ENCODE measurements at places on chromosomes 16 and 17.
A peak's percentile ranks its signal among the peaks of the same experiment; 100 is the strongest.

GRCh38 chr16:66375451-66375850 is 9.0 kb downstream of the CDH5 start:
- H3K4me3 ChIP-seq: no peak overlapping the region
- no peaks in the 10 kb centered on the region for H3K27me3 ChIP-seq
- no peaks in the 10 kb centered on the region for H3K36me3 ChIP-seq

- H3K27me3 ChIP-seq: no peaks in the 10 kb centered on the region
- no peak for DNase-seq
- no peak overlapping the region for H3K27ac ChIP-seq
- no peak overlapping the region for H3K4me3 ChIP-seq
These were observed 2.0 kb downstream of the RARA start for GRCh38 chr17:40310882-40311391.

DNA sequence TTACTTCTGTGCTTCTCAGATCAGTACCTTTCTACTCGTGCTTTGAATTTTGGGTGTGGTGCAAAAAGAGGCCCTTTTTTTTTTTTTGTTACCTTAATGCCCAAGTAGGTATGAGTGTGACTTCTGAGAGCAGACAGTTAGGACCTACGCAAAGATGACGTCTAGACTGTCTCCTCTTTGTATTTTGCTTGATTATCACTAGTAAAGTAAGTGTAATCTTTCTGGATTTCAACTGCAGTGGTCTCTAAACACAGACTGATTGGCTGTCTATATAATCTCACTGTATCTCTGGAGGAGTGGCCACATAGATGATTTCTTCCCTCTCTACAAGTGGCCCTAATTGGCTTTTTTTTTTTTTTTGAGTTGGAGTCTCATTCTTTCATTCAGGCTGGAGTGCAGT is 11.5 kb upstream of the CDK5R1 start:
- no peak overlapping the region for H3K4me3 ChIP-seq
- H3K27me3 ChIP-seq: no peaks in the 10 kb centered on the region
- peaks cover 13% of the 10 kb centered on the region for H3K36me3 ChIP-seq
- no peak overlapping the region for H3K27ac ChIP-seq
- H3K4me1 ChIP-seq: no peaks in the 10 kb centered on the region
- DNase-seq: no peak

DNA sequence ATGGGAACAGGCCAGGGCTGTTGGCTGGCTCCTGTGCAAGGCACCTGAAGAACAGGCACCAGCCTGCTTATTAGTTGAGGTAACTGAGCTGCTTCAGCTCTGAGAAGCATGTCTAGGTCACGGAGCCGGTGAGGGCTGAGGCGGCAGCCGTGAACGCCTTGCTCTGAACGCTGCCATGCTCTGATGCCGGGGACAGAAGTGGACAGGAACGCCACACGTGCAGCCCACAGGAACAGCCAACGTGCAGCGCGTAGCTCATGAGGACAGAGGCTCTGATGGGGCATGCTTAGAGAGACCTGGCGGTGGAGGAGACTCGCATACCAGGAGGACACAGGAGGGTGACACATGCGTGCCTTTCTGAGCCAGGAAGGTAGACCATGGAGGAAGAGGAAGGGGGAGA is 25.6 kb downstream of the USP22 start:
- no peak overlapping the region for H3K27ac ChIP-seq
- H3K4me1 ChIP-seq: no peaks in the 10 kb centered on the region
- H3K4me3 ChIP-seq: no peak overlapping the region
- no peaks in the 10 kb centered on the region for H3K27me3 ChIP-seq
- H3K36me3 ChIP-seq: peaks cover 4% of the 10 kb centered on the region

DNA sequence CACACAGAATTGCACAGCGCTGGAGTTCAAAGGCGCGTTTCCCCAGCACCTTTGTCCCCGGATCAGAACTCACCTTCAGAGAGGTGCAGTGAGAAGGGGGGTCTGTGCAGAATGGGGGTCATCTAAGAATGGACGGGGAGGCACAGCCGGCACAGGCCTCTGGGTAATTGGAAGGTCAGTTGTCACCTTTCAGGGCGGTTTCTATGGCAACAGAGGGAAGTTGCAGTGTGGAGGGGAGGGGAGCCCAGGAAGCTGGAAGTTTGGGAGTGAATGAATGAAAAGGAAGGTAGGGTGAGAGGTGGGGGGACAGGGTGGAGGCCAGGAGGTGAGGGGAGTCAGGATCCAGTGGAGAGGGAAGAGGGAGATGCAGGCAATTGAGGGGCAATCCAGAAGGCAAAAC is 12.4 kb upstream of the KCNG4 start:
- no peaks in the 10 kb centered on the region for H3K36me3 ChIP-seq
- no peaks in the 10 kb centered on the region for H3K27me3 ChIP-seq
- no peak for DNase-seq
- H3K4me1 ChIP-seq: no peaks in the 10 kb centered on the region
- no peak overlapping the region for H3K27ac ChIP-seq

- H3K4me3 ChIP-seq: no peak overlapping the region
- no peak for DNase-seq
- H3K27ac ChIP-seq: no peak overlapping the region
- no peaks in the 10 kb centered on the region for H3K4me1 ChIP-seq
- peaks cover 2% of the 10 kb centered on the region for H3K27me3 ChIP-seq
These were observed 38.7 kb upstream of the RHOT1 start for GRCh38 chr17:32103476-32104113.

GRCh38 chr17:37361543-37361942 is 14.2 kb upstream of the C17orf78 start:
- no peaks in the 10 kb centered on the region for H3K36me3 ChIP-seq
- H3K27me3 ChIP-seq: no peaks in the 10 kb centered on the region
- DNase-seq: no peak
- H3K4me1 ChIP-seq: peaks cover 3% of the 10 kb centered on the region
- H3K27ac ChIP-seq: no peak overlapping the region

- no peak overlapping the region for H3K27ac ChIP-seq
- H3K36me3 ChIP-seq: peaks cover 2% of the 10 kb centered on the region
- no peak for DNase-seq
These were observed 33.2 kb downstream of the VPS35L start for GRCh38 chr16:19588661-19589060.

DNA sequence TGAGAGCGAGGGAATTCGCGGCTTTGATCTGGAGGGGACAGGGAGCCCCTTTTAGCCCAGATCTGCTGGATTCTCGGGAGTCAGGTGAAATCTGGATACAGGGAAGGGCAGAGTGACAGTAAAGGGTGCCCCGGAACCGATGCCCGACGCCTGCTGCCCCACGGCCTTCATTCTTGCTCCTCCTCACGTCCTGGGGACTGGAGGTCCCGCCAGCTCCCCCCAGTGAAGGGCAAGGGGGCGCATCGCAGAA is 596 bp downstream of the OR1F1 start:
- no peaks in the 10 kb centered on the region for H3K4me1 ChIP-seq
- H3K36me3 ChIP-seq: no peaks in the 10 kb centered on the region
- H3K27me3 ChIP-seq: no peaks in the 10 kb centered on the region

DNA sequence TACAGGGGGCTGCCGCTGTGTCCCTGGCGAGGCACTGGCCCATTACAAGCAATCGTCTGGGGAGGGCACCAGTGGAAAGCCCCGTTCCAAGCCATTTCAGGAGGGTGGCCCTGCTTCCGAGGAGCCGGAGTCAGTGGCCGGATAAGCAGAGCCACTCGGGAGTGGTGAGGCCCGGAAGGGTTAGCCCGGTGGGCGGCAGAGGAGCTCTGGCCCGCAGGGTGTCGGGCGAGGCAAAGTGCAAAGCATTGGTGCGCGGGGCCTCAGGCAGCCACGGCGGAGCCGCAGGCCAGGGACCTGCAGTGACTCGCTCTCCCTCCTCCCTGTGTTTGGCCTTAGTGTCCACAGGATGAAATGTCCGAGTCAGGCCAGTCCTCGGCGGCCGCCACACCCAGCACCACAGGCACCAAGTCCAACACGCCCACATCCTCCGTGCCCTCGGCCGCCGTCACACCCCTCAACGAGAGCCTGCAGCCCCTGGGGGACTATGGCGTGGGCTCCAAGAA is 24.6 kb downstream of the NME3 start:
- no peak overlapping the region for H3K4me3 ChIP-seq
- no peak for DNase-seq
- H3K36me3 ChIP-seq: no peaks in the 10 kb centered on the region

DNA sequence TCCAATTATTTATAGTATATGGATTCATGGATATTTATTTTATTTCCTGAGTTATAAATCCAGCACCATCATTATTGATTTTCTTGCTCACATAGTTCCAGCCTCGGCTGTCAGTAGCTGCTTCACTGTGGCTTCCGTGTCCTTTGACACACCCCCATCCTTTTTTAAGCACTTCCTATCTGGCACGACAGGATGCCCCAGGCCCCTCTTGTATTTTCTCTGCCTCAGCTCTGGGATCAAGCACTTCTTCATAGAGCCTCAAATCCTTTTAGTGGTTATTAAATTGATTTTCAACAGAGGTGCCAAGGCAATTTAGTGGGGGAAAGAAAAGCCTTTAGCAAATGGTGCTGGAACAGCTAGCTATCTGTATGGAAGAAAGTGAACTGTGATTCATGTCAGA is 59.8 kb downstream of the GAN start:
- no peak overlapping the region for H3K27ac ChIP-seq
- H3K4me3 ChIP-seq: no peak overlapping the region
- no peaks in the 10 kb centered on the region for H3K27me3 ChIP-seq
- H3K4me1 ChIP-seq: no peaks in the 10 kb centered on the region

DNA sequence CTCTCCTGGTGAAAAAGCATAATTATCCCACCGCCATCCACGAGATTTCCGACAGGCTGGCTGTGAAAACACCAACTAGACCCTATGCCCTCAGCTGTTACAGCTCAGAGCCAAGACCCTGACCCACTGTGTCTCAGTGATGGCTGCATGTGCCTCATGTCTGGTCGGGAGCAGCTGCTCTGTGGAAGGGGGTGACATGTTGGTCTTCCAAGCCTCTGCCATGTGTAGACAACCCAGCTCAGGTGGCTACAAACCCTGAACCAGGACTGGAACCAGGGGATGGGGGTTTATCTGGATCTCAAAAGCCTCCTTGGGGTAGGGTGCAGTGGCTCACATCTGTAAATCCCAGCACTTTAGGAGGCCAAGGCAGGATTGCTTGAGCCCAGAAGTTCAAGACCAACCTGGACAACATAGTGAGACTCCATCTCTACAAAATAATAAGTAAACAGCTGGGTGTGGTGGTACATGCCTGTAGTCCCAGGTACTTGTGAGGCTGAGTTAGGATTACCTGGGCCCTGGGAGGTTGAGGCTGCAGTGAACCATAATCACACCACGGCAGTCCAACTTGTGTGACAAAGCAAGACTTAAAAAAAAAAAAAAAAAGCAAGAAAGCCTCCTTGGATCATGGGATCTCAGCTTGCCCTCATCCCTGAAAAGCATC is 220.3 kb downstream of the CPPED1 start:
- no peaks in the 10 kb centered on the region for H3K36me3 ChIP-seq
- H3K27ac ChIP-seq: no peak overlapping the region
- H3K4me3 ChIP-seq: no peak overlapping the region
- DNase-seq: peak; percentile 6
- H3K4me1 ChIP-seq: no peaks in the 10 kb centered on the region
- no peaks in the 10 kb centered on the region for H3K27me3 ChIP-seq

DNA sequence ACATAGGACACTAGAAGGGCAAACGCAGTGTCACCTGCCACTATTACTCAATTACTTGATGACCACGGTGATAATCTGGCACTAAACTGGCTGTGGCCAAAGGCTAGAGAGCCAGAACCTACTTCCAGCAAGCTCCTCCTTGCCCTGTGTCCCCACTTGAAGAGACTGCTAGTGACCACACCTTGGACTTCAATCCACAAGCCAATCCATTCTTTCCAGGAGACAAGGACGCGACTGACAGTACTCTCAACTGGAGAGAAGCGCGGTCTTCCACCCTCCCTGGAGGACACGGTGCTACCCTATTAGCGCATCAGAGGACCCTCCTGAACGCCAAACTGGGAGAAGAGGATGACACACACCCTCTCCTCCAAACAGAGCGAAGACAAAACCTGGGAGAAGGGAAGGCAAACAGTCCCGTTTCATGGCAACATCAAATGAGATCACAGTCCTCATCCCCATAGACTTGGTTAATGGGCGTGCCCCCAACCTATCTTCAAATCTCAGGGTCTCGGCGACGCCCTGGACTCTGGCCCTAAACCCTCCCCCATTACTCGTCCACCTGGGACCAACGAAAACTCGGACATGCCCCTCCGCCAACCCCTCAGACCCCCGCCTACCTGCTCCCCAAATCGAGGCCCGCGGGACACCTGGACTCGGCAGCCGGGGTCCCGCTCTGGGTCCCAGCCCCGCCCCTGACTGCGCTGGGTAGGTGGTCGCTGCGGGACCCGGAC is 508 bp downstream of the FLCN start:
- no peaks in the 10 kb centered on the region for H3K27me3 ChIP-seq
- H3K4me1 ChIP-seq: no peaks in the 10 kb centered on the region
- H3K27ac ChIP-seq: peak overlapping the region; percentile 55

GRCh38 chr17:73625006-73625405 is 19.2 kb downstream of the SDK2 start:
- H3K27me3 ChIP-seq: no peaks in the 10 kb centered on the region
- no peaks in the 10 kb centered on the region for H3K36me3 ChIP-seq
- DNase-seq: no peak
- H3K4me3 ChIP-seq: no peak overlapping the region

DNA sequence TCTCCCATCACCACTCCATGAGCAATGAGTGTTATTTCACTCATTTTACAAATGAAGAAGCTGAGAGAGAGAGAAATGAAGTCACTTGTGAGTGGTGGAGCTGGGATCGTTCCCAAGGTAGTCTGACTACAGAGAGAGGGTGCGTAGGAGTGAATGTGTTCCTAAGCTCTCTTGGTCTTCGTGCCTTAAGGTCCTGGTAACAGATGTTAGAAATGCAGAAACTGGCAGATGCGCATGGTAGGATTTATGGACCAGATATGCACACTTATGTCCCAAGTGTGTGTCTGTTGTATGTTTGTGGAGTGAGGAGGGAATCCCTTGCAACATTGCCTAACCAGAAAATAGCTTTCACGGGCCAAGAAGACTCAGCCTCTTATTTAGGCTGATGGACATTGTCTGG is 93.2 kb upstream of the ZNF469 start:
- no peaks in the 10 kb centered on the region for H3K4me1 ChIP-seq
- H3K27ac ChIP-seq: no peak overlapping the region
- DNase-seq: no peak
- H3K27me3 ChIP-seq: no peaks in the 10 kb centered on the region

DNA sequence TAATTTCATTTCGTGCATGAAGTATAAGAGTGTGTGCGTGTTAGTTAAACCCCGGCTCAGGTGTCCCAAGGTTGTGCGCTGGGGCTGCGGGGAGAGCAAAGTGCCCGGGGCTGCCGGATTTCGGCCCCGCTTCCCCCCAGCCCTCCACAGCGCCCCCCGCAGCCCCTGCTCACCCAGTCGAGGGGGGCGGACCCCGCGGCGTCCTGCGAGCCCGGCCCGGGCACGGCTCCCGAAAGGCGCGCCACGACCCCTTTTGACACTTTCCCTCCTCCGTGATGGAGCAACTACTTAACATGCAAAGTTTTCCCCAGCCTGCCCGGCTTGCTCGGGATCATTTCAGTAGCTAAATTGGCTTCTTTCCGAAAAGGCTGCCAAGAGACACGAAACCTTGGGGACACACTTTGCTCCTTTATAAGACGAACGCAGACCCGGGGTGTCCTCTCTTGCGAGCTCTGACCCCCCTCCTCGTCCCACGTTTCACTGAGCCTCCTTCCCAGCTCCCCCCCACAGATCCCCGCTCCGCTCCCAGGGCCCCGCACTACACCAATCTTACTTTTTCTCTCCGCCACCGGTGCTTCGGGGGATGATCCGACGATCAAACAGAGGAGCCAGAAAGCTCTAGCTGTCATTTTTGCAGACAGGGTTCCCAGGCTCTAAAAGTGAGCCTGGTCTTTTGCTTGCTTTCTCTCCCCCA is 552 bp downstream of the C17orf58 start:
- no peaks in the 10 kb centered on the region for H3K36me3 ChIP-seq
- H3K27me3 ChIP-seq: no peaks in the 10 kb centered on the region
- no peak for DNase-seq
- no peaks in the 10 kb centered on the region for H3K4me1 ChIP-seq
- H3K4me3 ChIP-seq: peak overlapping the region; percentile 52

Data from aorta (tissue), 5 donors.